ENCODE measurements at places on chromosomes 2 and 18.

- no peak for DNase-seq
Observed at GRCh38 chr2:79876430-79876829, 363.6 kb downstream of the CTNNA2 start.

DNA sequence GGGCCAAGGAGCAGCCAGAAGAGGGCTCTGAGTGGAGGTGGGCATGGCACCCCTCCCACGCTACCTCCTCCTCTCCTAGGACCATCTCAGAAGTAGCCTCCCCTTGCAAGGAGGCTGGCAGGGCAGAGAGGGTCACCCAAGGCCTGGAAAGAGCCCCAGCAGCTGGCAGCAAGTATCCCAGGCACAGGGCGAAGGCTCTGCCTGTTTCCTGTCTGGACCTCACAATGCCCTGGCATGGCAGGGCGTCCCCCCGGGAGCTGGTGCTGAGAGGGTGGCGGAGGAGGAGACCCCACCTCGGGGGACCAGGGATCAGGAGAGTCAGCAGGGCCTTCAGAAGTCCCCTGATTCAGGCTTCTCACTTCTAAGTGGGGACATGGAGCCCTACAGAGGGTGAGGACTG, 66.2 kb upstream of the TAF1B start:
- no peak for DNase-seq

GRCh38 chr18:22084547-22084946, 84.8 kb upstream of the GATA6 start:
- no peak for DNase-seq

DNA sequence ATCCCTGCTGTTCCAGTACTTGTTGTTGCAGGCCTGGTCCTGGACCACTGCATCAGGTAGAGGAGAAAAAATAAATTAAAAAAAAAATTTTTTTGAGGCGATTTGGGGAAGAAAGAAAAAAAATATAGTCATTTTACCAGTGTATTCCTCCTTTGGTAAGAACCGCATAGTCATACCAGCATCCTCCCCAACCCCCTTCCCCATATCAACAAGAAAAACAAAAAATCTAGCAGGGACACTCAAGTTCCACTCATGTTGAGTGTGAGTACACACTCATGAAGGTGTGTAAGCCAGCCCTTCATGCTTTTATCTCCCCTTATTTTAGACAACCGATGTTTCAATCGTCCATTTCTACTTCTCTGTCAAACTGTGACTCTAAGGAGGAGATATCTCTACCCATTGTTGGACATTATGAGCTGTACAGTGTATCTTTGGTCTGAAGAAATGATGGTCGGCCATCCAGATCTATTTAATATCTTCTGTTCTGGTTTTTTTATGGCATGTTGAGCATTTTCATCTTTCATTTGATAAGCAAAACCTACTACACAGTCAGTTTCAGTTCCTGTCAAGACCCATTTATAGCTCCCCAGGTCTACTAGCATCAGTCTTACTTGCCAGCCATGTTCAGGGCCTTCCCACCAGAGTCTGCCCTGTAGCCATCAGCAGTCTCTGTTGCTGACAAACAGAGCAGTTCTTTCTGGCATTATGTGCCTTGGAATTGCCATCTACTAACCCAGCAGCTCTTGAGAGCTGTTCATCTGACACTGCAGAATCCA, 20.0 kb downstream of the ELP2 start:
- no peak for DNase-seq

GRCh38 chr2:23400703-23401102, 15.7 kb downstream of the KLHL29 start:
- no peak for DNase-seq

GRCh38 chr2:121529439-121530211, 1.1 kb upstream of the RNU4ATAC start:
- no peak for DNase-seq

DNA sequence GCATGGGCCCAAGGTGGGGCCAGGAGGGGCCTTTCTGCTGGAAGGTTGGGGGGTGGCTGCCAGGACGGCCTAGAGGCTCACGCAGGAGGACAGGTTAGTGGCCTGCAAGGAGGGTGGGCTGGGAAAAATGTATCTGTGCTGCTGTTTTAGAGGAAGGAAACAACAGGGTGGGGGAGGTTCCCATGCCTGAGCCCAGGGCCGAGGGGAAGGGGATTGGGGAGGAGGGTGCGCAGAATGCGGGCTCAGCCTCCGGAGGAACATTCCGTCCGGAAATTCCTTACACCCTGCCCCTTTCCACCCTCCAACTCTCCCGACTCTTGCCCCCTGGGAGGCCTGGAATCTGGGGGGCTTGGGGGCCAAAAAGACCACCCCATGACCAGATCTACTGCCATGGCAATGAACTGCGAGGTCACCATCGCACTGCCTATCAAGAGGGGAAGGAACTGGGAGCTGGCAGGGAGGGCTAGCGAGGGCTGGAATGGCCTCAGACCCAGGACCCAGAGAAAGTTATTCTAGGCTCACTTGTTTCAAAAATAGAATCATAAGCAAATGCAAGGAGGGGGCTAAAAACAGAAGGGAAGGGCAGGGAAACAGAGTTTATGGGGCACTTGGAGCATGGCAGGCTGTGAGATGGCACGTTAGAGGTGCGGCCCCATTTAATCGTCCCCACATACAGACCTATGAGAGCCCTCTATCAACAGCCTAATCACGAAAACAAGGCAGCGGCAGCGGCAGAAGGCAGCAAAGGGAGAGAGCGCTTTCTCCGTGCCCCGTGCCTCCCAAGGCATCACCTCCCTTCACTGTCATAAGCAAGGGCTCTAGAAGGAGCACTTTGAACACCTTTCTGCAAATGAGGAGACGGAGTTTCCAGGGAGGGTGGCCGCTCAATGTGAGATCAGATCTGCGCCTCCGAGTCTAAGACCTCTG, 90.4 kb downstream of the TNS1 start:
- DNase-seq = no peak

DNA sequence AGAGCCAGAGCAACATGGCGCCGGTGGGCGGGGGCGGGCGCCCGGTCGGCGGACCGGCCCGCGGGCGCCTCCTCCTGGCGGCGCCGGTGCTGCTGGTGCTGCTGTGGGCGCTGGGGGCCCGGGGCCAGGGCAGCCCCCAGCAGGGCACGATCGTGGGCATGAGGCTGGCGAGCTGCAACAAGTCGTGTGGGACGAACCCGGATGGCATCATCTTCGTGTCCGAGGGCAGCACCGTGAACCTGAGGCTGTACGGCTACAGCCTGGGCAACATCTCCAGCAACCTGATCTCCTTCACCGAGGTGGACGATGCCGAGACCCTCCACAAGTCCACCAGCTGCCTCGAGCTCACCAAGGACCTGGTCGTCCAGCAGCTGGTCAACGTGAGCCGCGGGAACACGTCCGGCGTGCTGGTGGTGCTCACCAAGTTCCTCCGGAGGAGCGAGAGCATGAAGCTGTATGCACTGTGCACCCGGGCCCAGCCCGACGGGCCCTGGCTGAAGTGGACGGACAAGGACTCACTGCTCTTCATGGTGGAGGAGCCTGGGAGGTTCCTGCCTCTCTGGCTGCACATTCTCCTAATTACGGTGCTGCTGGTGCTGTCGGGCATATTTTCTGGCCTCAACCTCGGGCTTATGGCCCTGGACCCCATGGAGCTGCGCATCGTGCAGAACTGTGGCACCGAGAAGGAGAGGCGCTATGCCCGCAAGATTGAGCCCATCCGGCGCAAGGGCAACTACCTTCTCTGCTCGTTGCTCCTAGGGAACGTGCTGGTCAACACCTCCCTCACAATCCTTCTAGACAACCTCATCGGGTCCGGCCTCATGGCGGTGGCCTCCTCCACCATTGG, 507 bp downstream of the CNNM4 start:
- DNase-seq = no peak

GRCh38 chr18:28045880-28046279, 131.1 kb downstream of the CDH2 start:
- no peak for DNase-seq

DNA sequence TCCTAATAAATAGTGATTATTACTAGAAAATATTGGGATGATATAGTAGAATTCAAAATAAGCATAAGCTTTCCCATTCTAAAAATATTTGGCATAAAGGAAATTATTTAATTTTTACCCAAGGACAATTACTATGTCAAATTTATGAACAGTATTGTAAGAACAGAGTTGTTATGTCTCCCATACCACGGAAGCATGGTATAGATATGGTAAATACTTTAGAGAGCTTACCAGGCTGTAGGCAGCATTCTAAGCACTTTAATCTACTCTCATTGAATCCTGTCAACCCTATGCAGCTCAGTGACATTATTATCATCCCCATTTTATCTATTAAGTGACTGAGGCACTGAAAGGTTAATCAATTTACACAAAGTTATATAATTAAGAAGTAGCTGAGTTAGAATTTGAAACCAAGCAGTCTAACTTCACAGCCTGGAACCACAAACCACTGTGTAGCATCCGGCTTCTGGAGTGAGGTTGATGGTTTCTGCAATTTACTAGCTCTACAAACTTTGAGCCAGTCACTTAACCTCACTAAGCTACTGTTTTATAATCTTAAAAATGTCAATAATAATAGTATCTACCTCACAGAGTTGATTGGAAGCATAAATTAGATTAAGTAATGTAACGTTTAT, 323.7 kb downstream of the ARHGAP15 start:
- no peak for DNase-seq

- DNase-seq = no peak
Observed at GRCh38 chr2:167369083-167369482, 480.8 kb downstream of the XIRP2 start.

- peak; percentile 96 for DNase-seq
Observed at GRCh38 chr2:216004697-216005283, 8.6 kb downstream of the MREG start.

DNA sequence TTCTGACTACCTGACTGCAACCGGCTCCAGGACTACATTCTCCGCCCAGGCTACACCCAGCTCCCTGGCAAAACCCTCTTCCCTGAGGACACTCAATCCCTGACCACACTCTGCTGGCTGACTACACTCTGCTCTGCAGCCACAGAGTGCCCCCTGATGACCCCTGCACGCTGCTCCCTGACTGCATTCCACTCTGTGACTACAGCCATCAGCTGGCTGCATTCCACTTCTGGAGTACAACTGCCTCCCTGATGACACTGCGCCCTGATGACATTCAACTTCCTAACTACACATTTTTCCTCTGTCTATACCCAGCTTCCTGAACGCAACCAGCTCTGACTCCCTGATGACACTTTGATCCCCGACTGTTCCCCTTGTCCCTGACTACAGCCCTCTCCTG, 71.3 kb upstream of the NRXN1 start:
- DNase-seq = no peak

- DNase-seq = no peak
Observed at GRCh38 chr2:210250622-210251021, 25.4 kb upstream of the ACADL start.

- no peak for DNase-seq
Observed at GRCh38 chr2:230696670-230697069, 16.0 kb upstream of the CAB39 start.

GRCh38 chr2:151845884-151846283, 17.7 kb upstream of the ARL5A start:
- no peak for DNase-seq

GRCh38 chr2:73964223-73964622, 20.5 kb upstream of the TET3 start:
- no peak for DNase-seq

GRCh38 chr2:146207417-146207816, 1637.4 kb upstream of the ACVR2A start:
- DNase-seq = no peak

DNA sequence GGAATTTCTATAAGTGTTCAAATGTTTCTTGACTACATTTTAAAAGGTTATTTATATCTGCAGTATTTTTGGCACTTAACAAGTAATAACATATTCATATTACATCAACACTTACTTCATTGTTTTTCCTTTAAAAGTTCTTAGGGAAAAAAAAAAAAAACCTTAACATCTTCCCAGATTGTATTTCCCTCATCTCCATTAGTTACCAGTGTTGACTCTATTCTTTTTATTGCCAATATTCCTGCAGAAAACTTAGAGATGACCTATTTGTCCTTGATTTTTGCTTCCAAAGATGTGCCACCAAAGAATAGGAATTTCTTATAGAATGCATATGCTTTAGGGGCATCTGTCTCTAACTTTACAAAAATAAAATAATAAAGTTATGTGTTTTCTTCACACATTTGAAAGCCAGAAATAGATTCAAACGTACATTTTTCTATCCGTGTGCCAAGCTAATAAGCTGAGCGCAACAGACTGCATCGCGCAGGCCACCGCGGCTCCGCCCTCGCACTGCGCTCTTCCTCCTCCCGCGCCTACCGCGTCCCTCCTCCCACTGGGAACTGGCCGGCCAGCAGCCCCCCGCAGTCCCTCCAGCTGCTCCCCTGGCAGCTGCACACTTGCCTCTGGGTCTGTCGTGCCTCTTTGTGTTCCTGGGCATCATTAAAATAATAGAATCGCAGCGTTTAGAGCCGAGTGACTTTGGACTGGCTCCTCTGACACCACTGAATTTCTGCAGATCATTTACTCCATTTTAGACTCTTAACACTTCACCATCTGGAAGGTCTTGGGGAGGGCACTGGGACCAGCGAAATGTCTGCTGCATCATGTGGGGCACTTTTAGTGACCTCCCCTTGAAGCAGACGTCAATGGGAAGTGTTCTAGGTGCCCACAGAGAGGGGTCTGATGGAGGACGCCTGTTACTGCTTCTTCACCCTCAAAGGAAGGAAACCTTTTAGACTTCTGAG, 21.2 kb upstream of the NAB1 start:
- DNase-seq = no peak

- no peak for DNase-seq
Observed at GRCh38 chr2:48306409-48307284, 223.3 kb upstream of the STON1 start.

DNA sequence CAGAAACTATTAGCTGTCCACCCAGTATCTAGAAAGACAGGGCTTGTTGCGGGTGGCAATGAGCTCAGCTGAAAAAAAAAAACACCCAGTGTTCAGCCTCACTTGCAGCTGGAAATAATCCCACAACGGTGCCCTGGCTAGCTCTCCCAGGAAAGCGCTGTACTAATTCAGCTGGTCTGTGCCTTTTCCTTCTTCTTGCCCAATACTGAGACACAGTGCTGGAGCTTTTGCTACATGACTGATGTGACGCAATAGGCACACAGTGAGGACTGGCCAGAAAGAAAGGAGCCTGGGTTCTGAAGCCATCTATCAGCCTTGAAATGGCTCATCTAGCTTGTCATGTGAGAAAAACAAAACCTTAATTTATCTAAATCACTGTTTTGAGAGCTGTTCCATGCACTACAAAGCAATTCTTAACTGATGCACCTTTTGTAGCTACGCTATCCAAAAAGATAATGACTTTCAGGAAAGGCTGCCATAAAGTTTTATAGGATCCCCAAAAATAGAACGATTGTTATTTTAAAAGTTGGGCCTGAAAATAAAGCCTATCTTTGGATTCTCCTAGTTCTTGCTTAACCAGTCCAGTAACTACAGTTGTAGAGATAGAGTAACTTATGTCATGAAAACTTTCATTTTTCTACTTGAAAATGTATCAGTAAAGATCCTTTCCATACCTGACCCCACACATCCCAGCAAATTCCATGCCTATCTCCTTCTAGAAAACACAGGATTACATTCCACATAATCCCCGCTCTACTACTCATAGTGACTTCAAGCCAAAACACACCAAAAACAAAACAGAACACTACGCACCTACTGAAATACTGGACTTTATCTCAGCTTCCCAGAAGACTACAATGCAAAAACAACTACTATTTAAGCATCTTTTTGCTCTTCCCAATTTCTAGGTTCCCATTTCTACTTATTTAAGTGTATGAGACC, 15.9 kb downstream of the KIDINS220 start:
- DNase-seq = peak; percentile 53
